ENCODE measurements at places on chromosomes 2 and 18. TPM values are rescaled to one million over a fixed set of nuclear protein-coding genes. Genes with fewer than 3 reads are reported as not detected.
A peak's percentile ranks its signal among the peaks of the same experiment; 100 is the strongest.

DRC1 gene
- polyA plus RNA-seq, result 0.05 TPM

ACMSD gene
- not detected for polyA plus RNA-seq

VIT gene
- polyA plus RNA-seq, result 38.0 TPM

EMX1 gene
- polyA plus RNA-seq, result not detected

TTR gene
- not detected for polyA plus RNA-seq

RTP5 gene
- not detected for polyA plus RNA-seq

MOB1A gene
- 19.1 TPM for polyA plus RNA-seq

LBH gene
- 115 TPM for polyA plus RNA-seq

NRP2 gene
- polyA plus RNA-seq, result 19.7 TPM

MAP3K19 gene
- not detected for polyA plus RNA-seq

OTX1 gene
- polyA plus RNA-seq, result not detected

MRO gene
- not detected for polyA plus RNA-seq

ADCY3 gene
- 43.2 TPM for polyA plus RNA-seq

ARID5A gene
- 10.4 TPM for polyA plus RNA-seq

NAT8 gene
- not detected for polyA plus RNA-seq

POTEE gene
- polyA plus RNA-seq, result not detected

CYP20A1 gene
- polyA plus RNA-seq, result 14.4 TPM

UGGT1 gene
- polyA plus RNA-seq, result 28.6 TPM

HOXD13 gene
- 0.43 TPM for polyA plus RNA-seq

VSNL1 gene
- not detected for polyA plus RNA-seq

FMNL2 gene
- polyA plus RNA-seq, result 5.1 TPM

PRKAG3 gene
- polyA plus RNA-seq, result not detected

AGXT gene
- polyA plus RNA-seq, result not detected

DNA sequence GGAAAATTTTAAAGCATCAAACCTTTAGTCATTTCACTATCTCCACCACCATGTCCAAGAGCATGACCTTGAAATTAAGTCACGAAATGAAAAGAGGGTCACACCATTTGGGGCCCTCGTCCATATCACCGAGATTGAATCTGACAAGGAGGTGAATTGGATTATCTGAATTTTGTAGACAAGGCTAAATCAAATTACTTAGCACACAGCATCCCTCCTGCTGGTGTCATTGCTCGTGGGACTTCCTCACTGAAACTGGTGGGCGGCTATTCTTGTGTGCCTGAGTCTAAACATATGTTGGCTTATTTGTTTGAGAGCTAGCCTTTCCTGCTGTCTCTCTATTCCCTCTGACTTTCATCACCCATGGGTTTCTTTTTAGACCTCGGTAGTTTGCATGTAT, 64.6 kb upstream of the CNGA3 start:
- DNase-seq, result no peak

GRCh38 chr2:233142355-233142897, 82.3 kb downstream of the INPP5D start:
- no peak for DNase-seq

GRCh38 chr2:30408961-30409387, 38.1 kb upstream of the LCLAT1 start:
- DNase-seq, result no peak

GRCh38 chr2:219851801-219852481, 224.5 kb downstream of the SLC4A3 start:
- DNase-seq, result peak; percentile 13

GRCh38 chr2:174527959-174528358, 41.1 kb upstream of the GPR155 start:
- no peak for DNase-seq

- no peak for DNase-seq
Observed at GRCh38 chr2:235676536-235676799, 182.6 kb downstream of the AGAP1 start.

GRCh38 chr2:17160594-17160993, 357.6 kb downstream of the RAD51AP2 start:
- DNase-seq, result no peak

DNA sequence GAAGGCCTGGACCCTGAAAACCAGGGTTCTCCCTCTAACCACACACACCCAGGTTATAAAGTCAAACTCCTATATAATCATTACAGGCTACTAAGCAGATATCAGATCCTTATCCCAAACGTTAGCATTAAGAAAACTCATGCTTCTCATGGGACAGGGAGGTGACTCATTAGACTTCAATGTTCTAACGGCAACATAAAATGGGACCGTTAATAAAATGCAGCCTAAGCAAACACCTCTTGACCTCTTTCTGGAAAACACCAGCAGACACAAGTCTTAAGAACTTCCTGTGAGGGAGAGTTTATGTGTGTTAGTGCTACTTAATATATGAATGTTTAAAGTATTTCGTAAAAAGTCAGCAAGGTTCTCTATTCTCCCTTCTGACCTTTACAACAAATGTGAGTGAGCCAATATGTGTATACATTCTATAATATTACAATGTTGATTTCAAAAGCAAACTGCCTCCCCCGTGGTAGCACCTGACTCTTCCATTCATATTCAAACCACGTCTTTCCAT, 31.7 kb downstream of the LPIN2 start:
- peak; percentile 89 for DNase-seq

GRCh38 chr2:28654663-28655320, 96.8 kb upstream of the PPP1CB start:
- DNase-seq, result no peak

GRCh38 chr2:70552501-70553333, 909 bp downstream of the TGFA start:
- no peak for DNase-seq

GRCh38 chr18:57527556-57528229, 58.8 kb downstream of the FECH start:
- no peak for DNase-seq

DNA sequence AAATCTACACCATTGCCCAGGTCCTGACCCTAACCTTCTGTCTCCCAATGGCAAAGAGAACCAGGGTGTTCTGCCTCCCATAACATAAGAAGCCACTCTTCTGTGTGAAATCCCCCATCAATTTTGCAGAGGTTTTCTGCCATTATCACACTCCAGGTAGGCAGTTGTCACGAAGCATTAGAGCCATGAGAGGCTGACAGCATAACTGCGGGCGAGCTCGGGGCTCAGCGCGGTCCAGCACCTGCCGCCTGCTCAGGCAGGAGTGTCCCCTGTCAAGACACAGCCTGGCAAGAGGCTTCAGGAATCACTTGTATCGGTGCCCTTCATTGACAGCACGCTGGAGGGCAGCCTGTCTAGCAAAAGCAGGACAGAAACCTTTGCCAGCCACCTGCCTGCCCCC, 251.2 kb downstream of the SATB2 start:
- DNase-seq, result no peak

DNA sequence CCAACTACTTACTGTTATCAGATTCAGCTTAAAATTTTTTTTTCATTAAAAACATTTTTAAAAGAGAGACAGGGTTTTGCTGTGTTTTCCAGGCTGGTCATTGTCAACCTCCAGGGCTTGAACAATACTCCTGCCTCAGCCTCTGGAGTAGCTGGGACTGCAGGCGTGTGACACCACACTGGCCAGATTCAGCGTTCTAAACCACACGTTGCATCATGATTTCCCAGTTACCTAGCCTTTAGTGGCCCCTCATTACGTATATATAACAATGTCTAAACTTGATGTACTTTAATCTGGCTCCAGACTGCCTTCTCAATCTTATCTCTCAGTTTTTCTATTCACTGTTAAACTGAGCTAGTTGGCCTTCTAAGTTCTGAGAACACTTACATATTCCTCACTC, 89.6 kb downstream of the COMMD1 start:
- no peak for DNase-seq

DNA sequence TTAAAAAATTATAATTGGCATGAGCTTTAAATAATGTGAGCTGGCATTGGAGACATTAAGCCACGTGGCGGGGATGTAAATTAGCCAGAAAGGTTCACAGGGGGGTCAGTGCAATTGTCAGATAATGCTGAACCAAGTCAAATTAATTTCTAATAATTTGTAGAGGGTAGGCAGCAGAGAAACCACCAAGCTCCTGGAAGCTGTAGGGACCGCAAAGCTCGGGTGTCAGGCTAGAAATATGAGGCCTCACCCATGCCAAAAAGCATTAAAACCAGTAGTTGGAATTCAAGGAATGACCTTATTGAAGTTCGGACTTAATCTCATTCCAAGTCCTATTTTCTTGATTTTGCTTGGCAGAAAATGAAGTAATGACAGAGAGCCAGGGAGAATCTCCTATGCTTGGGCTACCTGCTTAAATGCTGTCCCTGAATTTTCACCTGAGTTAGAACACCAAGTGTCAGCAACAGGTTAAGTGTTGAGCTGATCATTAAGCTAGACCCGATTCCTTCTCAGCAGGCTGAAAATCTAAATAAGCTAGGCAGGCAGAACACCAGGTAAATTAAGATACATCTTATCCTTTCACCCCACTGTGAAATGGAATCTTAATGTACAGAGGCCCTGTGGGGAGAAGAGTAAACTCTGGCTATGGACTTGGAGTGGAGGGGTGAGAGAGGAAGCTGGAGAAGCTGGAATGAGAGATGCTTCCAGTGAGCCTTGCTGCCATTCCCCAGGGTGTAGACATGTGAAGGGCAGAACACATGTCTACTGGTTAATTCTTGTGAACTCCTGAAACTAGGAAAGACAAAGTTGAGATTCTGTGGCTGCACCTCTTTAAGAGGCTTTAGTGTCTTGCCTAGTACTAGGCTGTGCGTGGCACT, 520.0 kb downstream of the SLC4A3 start:
- peak; percentile 18 for DNase-seq

DNA sequence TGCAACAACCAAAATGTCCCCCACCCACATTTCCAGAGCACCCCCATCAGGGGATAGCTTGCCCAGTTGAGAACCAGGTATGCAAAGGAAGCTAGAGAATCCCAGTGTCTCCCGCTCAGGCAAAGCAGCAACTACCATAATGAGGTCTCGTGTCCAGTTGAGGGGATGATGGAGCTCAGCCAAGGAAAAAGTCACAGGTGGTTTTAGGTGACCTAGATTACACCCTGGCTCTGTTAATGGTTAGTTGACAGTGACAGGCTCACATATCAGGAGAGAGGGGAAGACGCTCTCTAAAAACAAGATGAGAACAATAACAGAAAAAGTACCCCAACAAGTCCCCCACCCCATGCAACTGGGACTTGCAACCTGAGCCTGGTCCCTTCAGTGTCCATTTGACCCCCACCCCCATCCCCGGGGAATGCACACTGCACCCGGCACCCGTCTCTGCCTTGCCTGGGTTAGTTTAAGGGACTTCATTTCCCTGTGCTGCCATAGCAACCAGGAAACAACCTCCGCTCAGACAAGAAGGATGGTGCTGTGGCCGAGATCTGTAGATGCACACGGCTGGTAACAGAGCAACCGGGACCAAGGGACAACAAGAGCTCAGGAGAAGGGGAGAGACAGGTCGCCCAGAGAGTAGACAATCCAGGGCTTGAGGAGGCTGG, at the start of gene KIAA2012:
TSS of gene KIAA2012 (plus strand) at position 519 of the 665 bp plus-strand sequence. CDS start 373 bp downstream, outside the sequence.
- no peak for DNase-seq

GRCh38 chr2:241037498-241037897, 39.1 kb downstream of the SNED1 start:
- no peak for DNase-seq

- no peak for DNase-seq
Observed at GRCh38 chr2:30095402-30095801, 51.4 kb upstream of the YPEL5 start.

DNA sequence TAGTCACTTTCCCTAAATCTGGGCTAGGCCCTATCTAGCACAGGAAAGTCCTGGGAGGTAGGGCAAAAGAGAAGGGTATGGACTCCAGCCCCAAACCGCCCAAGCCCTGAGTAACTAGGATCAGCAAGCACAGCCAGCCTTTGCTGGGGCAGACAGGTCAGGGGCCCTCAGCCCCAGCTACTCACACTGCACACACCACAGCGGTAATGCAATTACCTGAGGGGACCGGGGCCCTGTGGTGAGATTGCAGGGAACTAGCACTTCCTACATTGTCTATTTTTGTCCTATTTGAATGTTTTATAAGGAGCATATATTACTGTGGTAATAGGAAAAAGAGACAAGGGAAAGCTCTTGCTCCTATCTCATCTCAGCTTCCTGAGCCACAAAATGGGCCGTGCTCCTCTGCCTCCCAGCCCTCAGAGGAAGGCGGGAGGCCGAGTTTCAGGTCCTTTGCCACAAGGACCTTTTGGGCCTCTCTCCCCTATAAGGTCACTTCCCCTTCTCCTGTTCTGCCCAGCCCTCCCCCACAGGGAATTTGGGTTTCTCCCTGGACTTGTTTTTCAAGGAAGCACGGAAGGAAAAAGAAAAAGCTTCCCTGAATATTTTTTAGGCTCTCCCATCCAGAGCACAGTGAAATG, 20.5 kb downstream of the RAB11FIP5 start:
- DNase-seq, result no peak

DNA sequence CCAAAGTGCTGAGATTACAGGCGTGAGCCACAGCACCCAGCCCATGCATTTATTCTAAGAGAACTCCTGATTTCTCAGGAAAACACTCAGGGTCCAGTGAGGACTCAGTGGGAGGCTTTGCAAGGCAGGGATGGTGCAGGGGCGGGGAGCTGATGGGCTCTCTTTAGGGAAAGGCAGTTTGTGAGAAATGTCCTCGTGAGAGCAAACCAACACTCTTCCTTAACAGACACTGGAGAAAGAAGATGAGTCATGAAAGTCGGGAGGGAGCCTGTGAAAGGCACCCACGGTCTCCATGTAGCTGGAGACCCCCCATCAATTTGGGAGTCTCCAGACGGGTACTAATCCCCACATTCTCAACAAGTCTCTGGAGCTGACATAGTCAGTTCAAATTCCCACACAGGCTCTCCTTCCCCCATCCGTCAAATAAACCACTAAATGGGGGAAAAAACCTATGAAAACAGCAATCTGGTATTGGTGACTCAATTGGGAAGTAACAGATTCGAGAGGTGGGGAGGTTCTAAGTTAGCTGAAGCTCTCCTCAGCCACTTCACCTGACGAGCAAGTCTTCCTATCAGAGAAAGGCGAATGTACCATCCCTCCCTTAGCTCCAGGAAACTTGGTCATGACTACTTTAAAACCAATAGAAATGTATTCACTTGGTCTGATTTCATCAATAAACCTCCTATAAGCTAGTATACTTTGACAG, 11.0 kb upstream of the CREG2 start:
- no peak for DNase-seq

GRCh38 chr2:134304394-134305108, 50.7 kb downstream of the MGAT5 start:
- no peak for DNase-seq

DNA sequence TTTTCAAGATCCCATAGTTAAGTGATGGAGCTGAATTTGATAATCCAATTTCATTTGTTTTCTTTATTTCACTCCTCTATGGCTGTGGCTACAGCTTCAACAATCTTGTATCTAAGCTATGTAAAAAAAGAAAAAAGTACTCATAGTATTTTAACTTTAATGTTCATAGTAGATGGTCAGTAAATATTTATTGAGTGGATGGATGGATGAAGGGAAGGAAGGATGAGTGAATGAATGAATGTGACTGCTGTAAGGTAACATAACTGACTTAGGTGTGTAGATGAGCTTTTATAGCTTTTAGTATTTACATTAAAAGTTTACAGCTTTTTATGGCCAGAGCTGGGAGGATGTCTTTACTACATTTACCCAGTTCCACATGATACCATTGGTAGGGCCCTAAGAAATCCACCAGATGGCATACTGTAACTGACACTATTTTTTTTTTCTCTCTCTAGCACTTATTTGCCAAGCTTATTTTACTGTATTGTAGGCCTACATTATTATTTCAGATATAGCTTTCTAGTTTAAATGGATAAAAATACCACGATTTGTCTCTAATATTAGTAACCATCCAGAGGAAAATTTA, 13.4 kb upstream of the HRH4 start:
- DNase-seq, result no peak

GRCh38 chr2:38148501-38148900, 72.5 kb upstream of the CYP1B1 start:
- no peak for DNase-seq

- DNase-seq, result no peak
Observed at GRCh38 chr2:45170191-45171135, 161.2 kb upstream of the SIX2 start.

- no peak for DNase-seq
Observed at GRCh38 chr2:13110825-13111224, 394.1 kb downstream of the TRIB2 start.
